ENCODE measurements at places on chromosomes 3 and 15. TPM values are rescaled to one million over a fixed set of nuclear protein-coding genes. Genes with fewer than 3 reads are reported as not detected.

ARGFX gene
- not detected for polyA plus RNA-seq

GRCh38 chr3:32681811-32682210, 3.2 kb upstream of the CNOT10 start:
- DNase-seq, result no peak
- H3K27ac ChIP-seq, result no peak overlapping the region
- peaks cover 4% of the 10 kb centered on the region for H3K4me1 ChIP-seq
- H3K27me3 ChIP-seq, result no peaks in the 10 kb centered on the region
- H3K36me3 ChIP-seq, result no peaks in the 10 kb centered on the region

DNA sequence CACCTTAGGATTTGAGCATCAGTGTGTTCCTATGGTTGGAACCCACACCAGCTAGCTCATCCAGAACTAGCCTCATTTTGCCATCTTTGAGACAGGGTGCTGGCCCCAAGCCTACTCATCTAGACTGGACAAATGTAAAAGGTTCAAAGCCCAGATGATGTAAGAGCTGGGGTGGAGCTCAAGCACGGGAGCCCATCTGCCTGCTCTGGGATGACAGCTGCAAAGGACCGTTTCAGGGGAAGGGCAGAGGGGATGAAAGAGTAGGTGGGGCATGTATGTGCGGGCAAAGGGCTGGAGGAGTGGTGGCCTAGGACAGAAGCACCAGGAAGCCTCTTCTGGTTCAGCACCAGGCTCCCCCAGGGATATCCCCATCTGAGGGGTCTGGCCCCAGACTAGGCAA, 15.8 kb downstream of the CLK3 start:
- no peak overlapping the region for H3K4me3 ChIP-seq
- no peak for DNase-seq
- no peaks in the 10 kb centered on the region for H3K27me3 ChIP-seq
- H3K27ac ChIP-seq, result no peak overlapping the region
- no peaks in the 10 kb centered on the region for H3K4me1 ChIP-seq
- H3K36me3 ChIP-seq, result peaks cover 27% of the 10 kb centered on the region

GRCh38 chr3:144852999-144853398, 881.4 kb downstream of the DIPK2A start:
- no peaks in the 10 kb centered on the region for H3K36me3 ChIP-seq
- DNase-seq, result no peak
- no peaks in the 10 kb centered on the region for H3K4me1 ChIP-seq
- no peak overlapping the region for H3K27ac ChIP-seq
- no peak overlapping the region for H3K4me3 ChIP-seq

DNA sequence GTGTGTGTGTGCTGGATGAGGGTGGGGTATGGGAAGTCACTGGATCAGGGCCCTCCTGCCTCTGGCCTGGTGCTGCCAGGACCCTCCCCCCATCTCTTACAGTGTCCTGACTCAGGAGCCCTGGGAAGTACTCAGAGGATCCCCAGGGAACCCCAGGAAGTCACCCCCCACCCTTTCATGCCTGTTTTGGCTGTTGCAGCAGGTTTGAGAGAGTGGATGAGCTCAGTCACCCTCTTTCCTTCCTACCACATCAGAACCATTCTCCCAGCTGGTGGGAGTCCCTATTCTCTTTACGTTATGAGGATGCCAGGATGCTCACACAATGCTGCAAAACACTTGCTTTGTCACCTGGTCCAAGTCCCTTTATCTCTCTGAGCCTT, 59.0 kb downstream of the BDH1 start:
- no peak overlapping the region for H3K27ac ChIP-seq
- no peak for DNase-seq
- H3K36me3 ChIP-seq, result no peaks in the 10 kb centered on the region
- no peaks in the 10 kb centered on the region for H3K27me3 ChIP-seq

DNA sequence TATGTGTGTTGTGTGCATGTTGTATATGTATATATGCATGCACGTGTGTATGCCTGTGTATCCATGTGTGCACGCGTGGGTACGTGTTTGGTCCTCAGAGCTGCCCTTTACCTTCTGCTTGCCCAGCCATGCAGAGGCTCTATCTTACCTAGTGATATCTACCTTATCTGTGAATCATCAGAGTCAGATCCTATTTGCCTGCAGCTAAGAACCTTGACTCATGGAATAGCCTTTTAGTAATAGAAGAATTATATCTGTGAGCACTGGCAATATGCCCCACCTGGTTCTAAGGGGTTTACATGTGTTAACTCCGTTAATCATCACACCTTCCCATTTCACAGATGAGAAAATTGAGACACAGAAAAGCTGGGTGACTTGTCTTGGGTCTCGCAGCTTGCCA, 11.0 kb downstream of the PGPEP1L start:
- H3K4me1 ChIP-seq, result no peaks in the 10 kb centered on the region
- no peaks in the 10 kb centered on the region for H3K36me3 ChIP-seq
- H3K27me3 ChIP-seq, result no peaks in the 10 kb centered on the region
- no peak overlapping the region for H3K4me3 ChIP-seq
- no peak for DNase-seq

GRCh38 chr15:41928637-41929620, 35.1 kb upstream of the SPTBN5 start:
- H3K36me3 ChIP-seq, result no peaks in the 10 kb centered on the region
- H3K4me1 ChIP-seq, result peaks cover 3% of the 10 kb centered on the region
- H3K4me3 ChIP-seq, result no peak overlapping the region
- H3K27me3 ChIP-seq, result no peaks in the 10 kb centered on the region
- no peak for DNase-seq

GRCh38 chr3:52923963-52924362, 26.6 kb upstream of the STIMATE start:
- H3K27me3 ChIP-seq, result no peaks in the 10 kb centered on the region
- H3K27ac ChIP-seq, result no peak overlapping the region
- H3K4me3 ChIP-seq, result no peak overlapping the region
- no peaks in the 10 kb centered on the region for H3K36me3 ChIP-seq
- DNase-seq, result no peak

- H3K27ac ChIP-seq, result no peak overlapping the region
- H3K27me3 ChIP-seq, result no peaks in the 10 kb centered on the region
- H3K4me3 ChIP-seq, result no peak overlapping the region
- H3K36me3 ChIP-seq, result no peaks in the 10 kb centered on the region
- no peaks in the 10 kb centered on the region for H3K4me1 ChIP-seq
- no peak for DNase-seq
These were observed 228.7 kb downstream of the WDR72 start for GRCh38 chr15:53530761-53531160.

Data from H1 (cell line).